ENCODE measurements at places on chromosomes 7 and 10.

DNA sequence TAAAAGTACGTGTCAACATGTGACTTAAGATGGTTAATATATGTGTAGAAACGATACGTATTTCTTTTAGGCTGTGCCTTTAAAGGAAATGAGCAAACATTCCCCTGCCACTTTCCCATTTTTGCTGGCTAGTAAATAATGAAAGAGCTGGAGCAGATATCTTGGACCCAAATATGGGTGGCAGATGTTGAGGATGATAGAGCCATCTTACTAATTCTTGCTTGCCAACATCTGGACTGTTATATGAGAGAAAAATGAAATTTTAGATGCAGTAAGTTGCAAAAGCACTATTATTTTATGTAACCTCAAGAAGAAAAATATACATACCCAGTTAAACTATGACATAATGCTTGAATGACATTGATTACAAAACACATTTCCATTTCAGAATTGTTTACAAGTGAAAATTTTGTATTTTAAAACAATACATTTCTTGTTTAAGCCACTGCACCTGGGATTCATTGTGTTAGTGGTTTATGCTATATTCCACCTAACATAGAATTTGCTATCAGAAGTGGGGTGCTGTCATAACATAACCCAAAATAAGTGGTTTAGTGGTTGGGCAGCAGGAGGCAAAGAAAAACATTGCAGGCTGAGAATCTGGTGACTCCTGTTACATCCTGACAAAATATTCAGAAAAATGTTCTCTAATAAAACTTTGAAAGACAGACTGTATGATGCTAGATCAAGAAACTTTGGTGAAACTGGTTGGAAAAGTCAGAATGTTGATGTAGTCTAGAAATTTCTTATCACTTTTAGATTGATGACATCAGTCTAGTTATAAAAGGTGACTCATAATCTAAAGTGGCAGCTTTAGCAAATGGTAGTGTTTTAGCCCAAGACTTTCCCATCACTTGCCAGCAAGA is 305.0 kb downstream of the PTEN start:
- DNase-seq, result no peak

- no peak for DNase-seq
Measured at GRCh38 chr7:97578225-97578624, 153.7 kb upstream of the TAC1 start.

DNA sequence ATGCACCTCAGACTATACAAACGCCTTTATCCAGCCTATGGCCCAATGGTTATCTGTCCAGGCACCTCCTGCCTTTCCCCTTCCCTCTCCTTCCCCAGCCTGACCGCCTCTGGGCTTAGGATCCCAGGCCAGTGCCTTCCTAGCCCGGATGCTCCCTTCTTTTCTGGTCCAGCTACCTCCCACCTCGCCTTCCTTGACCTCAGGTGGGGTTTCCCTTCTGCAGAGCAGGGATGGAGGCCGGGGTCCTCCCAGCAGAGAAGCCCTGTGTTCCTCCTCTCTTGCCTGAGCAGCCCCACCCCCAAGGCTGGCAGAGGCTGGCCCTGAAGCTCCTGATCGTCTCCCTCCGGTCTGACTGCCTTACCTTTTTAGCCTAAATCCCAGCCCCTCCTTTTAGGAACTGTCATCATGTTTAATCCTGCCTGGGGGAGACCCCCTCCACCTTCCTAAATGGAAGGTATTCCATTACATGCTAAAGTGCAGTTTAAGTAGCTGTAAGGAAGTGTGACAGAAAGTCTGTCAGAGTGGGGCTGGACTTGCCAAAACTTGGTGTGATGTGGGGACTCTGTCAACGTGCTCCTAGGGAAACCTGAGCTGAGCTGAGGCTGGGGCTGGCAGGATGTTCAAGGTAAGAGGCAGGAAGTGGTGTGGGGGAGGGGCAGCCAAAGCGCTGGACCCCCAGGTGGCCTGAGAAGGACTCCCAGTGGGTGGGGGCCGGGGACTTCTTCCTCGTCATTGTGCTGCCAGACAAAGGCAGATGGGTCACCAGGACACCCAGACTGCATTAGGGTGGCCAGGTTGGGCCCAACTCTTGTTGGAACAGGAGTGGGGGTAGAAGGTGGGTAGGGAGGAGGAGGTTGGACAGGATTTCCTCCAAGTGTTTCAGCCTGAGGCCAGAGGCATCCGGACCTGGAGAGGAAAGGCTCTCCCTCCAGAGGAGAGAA is 39.5 kb downstream of the LBX1 start:
- DNase-seq, result peak; percentile 27

GRCh38 chr7:142338633-142339501 is 81.0 kb upstream of the PRSS58 start:
- DNase-seq, result no peak

- DNase-seq, result no peak
Measured at GRCh38 chr7:128167042-128167701, 73.9 kb upstream of the LEP start.

- no peak for DNase-seq
Measured at GRCh38 chr10:90561666-90562065, 296.2 kb downstream of the HTR7 start.

DNA sequence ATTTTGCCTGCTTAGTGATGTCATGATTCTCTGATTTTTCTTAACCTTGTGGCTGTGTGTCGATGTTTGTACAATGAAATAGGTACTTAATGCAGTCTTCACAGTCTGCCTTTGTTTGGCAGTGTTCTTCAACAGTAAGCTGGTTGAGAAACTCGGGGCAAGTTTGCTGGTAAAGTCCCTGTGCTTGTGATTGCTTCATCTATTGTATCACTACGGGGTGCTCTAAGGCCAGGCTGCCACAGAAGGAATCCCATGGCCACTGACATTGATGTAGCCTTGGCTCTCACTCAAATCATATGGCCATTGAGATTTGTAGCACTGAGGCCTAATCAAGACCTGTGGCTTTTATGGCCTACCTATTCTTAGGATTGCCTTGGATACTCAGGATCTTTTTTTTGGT is 33.5 kb upstream of the PRSS37 start:
- no peak for DNase-seq

DNA sequence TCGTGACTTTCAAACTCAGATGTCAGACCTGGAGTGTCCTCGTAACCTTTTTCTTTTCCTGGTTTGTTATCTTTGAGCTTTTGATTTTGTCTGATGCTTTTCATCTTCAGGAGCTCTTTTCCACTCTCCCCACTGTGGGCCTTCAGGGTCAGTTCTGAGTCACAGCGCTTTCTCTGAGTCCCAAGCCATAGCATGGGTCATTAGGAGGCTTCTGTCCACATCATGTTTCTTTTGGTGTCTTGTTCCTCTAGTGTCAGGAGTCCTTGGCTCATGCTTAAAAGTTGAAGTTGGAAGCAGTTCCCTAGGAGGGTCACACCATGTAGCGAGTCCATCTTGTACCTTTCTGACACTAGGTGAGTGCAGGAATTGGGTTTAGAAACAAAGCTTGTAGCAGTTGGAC is 40.3 kb downstream of the DAGLB start:
- no peak for DNase-seq

DNA sequence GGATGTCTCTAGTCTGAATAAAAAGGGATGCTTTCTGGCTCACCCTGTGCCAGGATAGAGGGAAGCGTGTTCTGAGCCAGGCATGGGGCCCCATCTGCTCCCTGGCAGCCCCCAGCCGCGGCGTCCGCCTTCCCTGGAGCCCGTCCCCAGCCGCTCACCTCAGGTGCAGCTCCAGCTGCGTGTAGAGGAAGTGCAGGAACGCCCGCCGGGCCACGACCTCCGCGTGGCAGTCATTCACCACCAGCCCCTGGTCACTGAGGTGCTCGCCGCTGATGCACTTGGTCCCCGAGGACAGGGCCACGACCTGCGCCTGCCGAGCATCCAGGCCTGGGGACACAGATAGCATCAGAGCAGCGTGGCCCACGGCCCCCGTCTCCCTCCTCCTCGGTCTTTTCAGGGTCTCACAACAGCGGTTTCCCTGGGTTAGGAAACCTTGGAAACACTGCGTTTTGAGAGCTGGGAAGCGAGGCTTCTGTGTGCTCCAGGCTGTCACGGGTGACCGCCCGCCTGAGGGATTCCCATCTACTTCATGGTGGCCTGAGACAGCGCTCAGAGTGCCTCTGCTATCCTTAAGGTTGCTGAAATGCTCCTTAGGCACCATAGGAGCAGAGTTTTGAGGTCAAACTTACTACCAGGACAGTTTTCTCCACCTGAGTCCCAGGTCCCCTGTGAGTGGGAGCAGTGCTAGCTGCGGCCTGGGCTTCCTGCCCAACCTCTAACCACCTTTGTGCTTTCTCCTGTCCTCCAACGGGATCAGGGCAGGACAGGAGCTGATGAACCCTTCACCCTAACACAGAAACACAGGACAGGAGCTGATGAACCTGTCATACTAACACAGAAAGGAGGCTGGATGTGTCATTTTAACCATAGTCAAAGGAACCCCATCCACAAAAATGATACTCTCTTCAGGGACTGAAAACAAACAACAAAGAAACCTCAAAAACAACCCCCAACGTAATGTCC is 186.1 kb downstream of the WDR37 start:
- no peak for DNase-seq

- DNase-seq, result no peak
Measured at GRCh38 chr7:2475678-2476015, 551 bp downstream of the GRIFIN start.

DNA sequence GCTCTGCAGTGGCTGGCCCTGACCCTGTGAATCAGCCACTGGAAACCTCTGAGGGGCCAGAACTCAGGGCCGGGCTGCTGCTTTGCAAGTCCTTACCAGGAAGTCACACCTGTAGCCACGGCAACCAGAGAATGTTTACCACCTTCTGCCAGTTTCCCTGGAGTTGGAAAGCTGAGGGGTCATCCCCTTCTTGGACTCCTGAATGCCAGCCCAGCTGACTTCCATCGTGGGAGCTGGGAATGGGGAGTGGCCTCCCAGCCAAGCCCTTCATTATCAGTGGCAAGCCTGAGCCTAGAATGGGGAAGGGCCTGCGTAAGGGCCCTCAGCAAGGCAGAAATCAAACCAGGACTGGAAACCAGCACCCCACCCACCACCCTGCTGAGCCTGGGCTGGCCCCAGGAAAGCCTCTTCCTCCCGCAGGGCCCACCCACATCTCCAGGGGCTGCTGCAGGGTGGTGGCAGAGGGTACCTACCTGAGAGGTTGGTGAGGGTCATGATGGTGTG is 6.5 kb upstream of the CRHR2 start:
- DNase-seq, result no peak

GRCh38 chr7:43289826-43290225 is 177.4 kb downstream of the HECW1 start:
- no peak for DNase-seq

DNA sequence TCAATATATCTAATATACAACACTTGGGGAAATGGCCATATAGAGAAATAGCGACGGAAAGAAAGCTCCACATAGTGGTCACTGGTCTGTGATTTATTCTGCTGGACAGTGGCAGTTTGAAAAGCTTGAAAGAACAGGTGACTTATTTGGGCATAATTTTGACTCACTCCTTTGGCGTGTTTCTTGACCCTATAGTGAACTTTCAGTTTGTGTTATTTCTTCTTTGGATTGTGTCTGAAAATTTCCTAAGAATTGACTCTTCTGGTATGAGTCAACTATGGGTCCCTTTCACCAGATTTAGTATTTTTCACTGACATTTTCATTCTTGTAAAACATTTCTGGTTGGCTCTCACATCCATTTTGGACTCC is 25.8 kb upstream of the IMMP2L start:
- DNase-seq, result no peak

- DNase-seq, result peak; percentile 39
Measured at GRCh38 chr7:152076324-152076821, 50.9 kb downstream of the GALNT11 start.

GRCh38 chr7:141511676-141512396 is 39.4 kb upstream of the AGK start:
- no peak for DNase-seq
